Stimulated activated CD4-positive, alpha-beta T cell treated with anti-CD3 and anti-CD28 coated beads, Interleukin-1b, Interleukin-23, amount 100 ng/mL, for 1 hour (primary cell): ENCODE measurements at places on chromosomes 4 and X.

DNA sequence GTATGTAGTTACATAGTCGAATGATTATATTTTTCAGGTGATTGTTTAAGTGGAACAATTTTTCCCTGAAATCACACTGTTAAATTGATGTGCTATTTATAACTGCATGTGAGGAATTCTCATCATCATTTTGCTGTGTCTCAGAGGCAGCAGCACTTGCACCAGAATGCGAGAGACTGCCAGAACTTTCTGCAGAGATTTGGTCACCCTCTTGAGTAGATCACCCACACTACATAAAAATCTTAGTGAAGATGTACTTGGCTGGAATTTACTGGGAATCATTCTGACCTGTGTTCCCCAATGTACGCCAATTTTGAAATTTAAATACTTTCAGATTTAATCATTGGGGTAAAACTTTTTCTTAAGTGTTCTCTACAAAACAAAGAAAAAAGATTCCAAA, 5.4 kb downstream of the UGT2B4 start:
- no peak for DNase-seq

- DNase-seq: no peak
Observed at GRCh38 chr4:91448668-91449330, 855.0 kb upstream of the GRID2 start.

DNA sequence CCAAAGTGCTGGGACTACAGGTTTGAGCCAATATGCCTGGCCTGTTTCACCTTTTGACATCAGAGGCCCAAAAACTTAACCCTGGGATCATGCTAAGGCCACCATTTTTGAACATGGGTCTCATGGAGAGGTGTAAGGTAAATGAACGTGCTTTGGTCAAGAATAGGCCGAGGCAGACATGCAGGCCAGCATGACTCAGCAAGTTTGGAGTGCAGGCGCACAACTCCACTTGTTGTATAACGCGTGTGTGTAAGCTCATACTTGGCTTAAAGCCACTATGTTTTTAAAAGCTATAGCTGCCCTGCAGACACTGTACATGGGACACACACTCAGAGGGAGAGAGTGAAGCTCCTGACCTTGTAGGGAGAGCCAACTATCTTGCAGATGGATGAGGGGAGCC, 43.8 kb upstream of the HPSE start:
- no peak for DNase-seq

DNA sequence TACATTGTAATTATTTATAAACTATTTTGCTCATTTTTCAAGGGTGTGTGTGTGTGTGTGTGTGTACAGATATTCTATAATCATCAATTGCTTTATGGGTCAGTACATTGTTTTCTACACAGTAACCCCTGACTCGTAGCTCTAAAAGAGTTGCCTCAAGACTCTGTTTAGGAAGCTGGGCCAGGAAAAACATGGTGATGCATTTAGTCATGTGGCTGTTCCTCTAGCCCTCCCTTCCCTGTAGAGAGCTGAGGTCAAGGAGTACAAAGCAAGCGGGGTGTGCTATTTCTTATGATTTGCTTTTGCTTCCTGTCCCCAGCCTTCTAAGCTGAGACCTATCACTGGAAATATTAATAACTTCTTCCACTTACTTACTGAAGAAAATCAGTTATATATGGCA, 34.8 kb upstream of the SPANXD start:
- no peak for DNase-seq

DNA sequence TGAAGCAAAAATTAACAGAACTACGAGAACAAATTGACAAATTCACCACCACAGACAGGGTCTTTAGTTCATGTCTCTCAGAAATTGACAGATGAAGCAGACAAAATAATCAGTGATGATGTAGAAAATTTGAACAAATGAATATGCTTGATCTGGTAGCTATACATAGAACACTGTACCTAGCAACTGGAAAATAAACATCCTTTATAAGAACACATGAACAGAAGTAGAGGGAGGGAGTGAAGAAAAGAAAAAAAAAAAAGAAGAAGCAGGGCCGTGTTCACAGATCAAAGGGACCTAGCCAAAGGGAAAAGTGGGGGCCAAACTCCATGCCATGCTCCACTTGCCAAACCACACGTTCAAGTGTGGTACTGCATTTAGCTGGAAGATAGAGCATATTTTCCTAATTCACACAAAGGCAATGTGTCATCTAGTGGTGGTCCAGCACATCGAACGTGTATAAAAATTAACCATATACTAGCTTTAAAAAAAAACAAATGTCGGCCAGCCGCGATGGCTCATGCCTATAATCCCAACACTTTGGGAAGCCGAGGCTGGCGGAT, 5.6 kb upstream of the THOC2 start:
- DNase-seq: no peak

- DNase-seq: no peak
Observed at GRCh38 chrX:109440475-109440874, 41.4 kb downstream of the GUCY2F start.

DNA sequence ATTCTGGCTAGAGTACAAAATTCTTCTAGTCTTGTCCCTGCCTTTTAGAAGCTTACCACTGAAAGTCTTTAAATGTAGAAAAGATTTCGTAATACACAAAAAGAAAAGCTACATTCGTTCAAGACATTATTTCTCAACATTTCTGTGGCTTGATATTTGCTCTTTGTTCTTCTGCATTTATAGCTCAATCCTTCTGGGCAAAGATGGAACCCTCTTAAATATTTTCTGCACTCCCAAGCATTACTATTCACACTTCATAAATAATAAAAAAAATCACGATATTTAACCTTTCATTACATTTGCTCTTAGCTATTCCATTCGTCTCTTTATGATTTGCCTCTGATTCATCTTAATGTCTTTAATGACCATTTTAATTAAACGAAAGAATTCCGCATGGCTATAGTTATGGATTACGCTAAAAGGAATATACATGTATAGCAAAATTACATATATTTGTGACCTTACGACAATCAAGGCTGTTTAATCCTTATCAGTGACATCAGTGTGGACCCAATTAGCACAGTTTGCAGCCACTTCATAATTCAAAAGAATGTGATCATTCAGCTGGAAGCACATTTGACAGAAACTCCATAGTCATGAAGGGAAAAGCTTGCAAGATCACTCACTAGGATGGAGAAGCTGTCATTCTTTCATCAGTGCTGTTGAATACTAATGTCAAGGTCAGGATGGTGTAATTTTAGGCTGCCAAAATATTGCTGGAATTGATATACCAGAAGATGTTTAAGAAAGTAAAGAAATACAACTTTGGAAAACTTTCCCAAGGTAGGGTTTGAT, 1075.0 kb upstream of the TENM3 start:
- DNase-seq: no peak

DNA sequence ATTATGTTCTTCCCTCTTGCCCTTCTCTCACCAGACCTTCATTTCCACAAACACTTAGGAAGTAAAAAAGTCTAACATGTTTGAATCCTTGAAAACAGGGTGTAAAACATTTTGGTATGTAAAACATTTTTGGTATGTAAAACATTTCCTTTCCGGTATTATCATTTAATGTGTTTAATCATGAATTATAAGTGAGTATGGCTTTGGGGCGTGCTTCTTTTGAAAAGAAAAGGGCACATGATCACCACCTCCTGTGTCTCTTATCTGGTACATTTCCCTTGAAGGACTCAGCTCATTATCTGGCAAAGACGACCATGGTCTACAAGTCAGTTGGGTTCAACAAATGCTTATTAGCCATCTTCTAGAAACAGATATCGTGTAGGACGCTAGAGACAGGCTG, 283.6 kb downstream of the FRMPD4 start:
- no peak for DNase-seq

- DNase-seq: no peak
Observed at GRCh38 chr4:83065266-83065665, 30.3 kb downstream of the COPS4 start.

- DNase-seq: no peak
Observed at GRCh38 chr4:163913571-163913970, 419.1 kb downstream of the TMA16 start.

DNA sequence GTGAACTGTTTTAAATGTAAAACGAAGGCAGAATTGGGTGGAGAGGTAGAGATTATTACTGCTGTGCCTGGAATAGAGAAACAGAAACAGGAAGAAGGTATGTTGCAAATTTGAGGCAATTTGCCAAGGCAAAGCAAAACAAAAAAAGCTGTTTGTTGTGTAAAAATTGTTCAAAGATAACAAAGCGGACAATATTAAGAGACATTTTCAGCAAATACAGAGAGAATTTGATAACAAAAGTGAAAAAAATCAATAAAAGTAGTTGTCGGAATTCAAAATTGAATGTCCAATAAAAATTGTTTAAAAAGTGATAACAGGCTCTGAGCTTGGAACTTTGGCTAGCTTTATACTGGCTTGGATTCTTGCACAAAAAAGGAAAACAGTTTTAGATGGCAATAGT, 14.4 kb upstream of the SMS start:
- no peak for DNase-seq

GRCh38 chrX:50471390-50471789, 765 bp upstream of the DGKK start:
- no peak for DNase-seq

GRCh38 chr4:37802068-37802666, 24.3 kb upstream of the PGM2 start:
- DNase-seq: no peak

GRCh38 chrX:32642283-32642682, 569.1 kb downstream of the DMD start:
- no peak for DNase-seq

DNA sequence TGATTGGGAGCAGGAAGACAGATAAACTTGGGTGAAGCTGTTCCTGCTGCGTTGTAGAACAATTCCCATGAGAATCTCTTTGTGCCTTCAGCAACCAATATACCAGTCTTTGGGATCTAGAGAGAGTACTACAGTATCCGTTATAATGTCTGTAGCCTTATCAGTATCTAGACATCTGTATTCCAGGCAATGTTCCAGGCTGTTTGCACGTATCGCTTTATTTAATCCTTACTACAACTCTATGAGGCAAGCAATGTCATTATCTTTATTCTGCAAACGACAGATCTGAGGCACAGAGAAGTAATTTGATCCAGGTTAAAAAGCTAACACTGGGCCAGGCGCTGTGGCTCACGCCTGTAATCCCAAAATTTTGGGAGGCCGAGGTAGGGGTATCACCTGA, 251.6 kb downstream of the ARHGAP24 start:
- DNase-seq: no peak

DNA sequence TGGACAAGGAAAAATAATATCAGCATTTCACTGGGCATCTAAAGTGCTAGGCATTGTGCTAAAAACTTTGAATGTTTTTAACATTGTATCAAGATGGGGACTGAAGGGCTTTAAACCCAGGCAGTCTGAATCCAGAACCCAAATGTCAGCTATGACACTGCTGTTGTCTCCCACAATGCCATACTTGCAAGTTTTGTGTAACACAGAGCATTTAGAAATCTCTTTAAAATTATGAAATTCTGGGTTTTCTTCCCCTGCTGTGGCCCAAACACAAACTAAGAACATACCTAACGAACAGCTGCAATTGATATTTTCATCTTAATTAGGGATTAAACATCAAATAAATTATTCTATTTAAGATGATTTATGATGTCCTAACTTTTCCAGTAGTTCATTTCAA, 66.8 kb upstream of the LSM6 start:
- no peak for DNase-seq

GRCh38 chr4:98945297-98945850, 16.4 kb upstream of the EIF4E start:
- no peak for DNase-seq

GRCh38 chr4:56684320-56685050, 3.4 kb upstream of the HOPX start:
- no peak for DNase-seq

DNA sequence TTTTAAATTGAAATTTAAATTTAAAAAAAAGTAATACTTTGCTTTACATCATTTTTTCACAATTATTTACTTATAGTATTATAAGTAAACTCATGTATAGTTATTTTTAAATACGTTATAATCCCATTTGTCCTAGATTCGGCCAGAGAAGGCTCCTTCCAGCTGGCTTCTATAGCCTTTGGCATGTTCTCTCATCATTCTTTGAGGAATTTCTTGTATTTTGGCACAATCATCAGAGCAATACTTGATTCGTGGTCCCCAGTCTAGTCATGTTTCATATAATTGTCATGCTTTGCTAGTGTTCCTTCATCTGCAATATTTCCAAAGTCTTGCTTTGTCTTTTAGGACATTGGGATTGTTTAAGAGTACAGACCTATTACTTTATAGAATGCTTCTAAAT, 1037.9 kb upstream of the AGA start:
- DNase-seq: no peak

- DNase-seq: no peak
Observed at GRCh38 chr4:140059159-140059558, 94.8 kb downstream of the MAML3 start.

DNA sequence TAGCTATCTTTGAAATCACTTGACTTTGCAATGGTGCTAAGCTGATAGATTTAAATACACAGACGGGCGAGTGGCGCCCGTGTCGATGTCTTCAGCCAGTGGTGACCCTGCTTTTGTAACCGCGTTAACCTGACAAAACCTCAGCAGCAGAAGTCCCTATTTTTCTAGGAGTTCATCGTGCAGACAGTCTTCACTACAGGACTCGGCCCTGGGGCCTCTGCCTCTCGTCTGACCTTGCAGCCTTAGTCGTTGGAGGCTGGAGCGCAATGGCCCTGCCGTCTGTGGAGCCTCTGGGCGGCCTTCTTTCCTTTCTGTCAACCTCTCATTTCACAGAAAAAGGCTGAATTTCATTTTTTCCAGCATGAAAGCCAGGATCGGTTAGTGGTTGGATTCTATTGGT, 57.9 kb downstream of the CPLX1 start:
- DNase-seq: no peak

DNA sequence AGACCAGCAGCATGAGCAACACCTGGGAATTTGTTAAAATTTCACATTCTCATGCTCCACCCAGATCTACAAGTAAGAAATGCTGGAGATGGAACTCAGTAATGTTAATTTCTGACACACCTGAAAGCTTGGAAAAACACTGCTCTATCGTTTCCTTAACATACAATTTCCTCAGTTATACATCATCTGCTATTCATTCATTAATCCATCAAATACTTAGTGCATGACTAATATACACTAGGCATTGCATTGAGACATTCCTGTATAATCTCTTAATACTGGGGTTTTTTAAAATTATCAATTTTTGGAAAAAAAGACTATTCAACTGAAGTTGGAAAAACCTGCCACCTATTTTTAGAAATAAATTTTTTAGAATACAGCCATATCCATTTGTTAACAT, 106.1 kb downstream of the CHM start:
- no peak for DNase-seq

- no peak for DNase-seq
Observed at GRCh38 chr4:129623233-129623875, 527.4 kb downstream of the C4orf33 start.
